ENCODE measurements at places on chromosomes 5 and 9. TPM values are rescaled to one million over a fixed set of nuclear protein-coding genes. Genes with fewer than 3 reads are reported as not detected.

Gene C9orf153
- 0.33 TPM for total RNA-seq

Gene DND1
- 0.67 TPM for total RNA-seq

Gene BRINP1
- 3.3 TPM for total RNA-seq

Gene AMBP
- not detected for total RNA-seq

Gene RBM22
- total RNA-seq = 34.7 TPM

Gene SLC34A3
- not detected for total RNA-seq

Gene IL13
- not detected for total RNA-seq

Gene MLANA
- not detected for total RNA-seq

Gene ACTBL2
- 0.16 TPM for total RNA-seq

Gene OSMR
- total RNA-seq = 97.7 TPM

Gene IFNB1
- not detected for total RNA-seq

Gene SLC35A4
- total RNA-seq = 24.0 TPM

Gene GMCL2
- total RNA-seq = not detected

Gene PCDHGA9
- 3.2 TPM for total RNA-seq

Gene HTR1A
- total RNA-seq = not detected

Gene PFN3
- total RNA-seq = not detected

Gene TSSK1B
- 1.4 TPM for total RNA-seq

Gene KIF4B
- total RNA-seq = not detected

Gene CAMK2A
- 0.33 TPM for total RNA-seq

Gene HTR4
- total RNA-seq = not detected

Gene ETF1
- 202 TPM for total RNA-seq

Gene KIF24
- 1.3 TPM for total RNA-seq

Gene CCDC187
- 0.05 TPM for total RNA-seq

Gene IL5
- total RNA-seq = not detected

Gene EPB41L4B
- total RNA-seq = 3.5 TPM

Gene ADRB2
- total RNA-seq = 14.8 TPM

Gene DMRT3
- total RNA-seq = not detected

Gene IL3
- not detected for total RNA-seq

Gene MARVELD2
- total RNA-seq = 52.0 TPM

Gene SOX30
- total RNA-seq = not detected

Gene ZNF618
- 18.0 TPM for total RNA-seq

Gene PCDHB13
- 0.64 TPM for total RNA-seq

Gene PCDHGB3
- 0.72 TPM for total RNA-seq

Gene RNF183
- not detected for total RNA-seq

Gene GABRA6
- not detected for total RNA-seq

Gene IFNA2
- not detected for total RNA-seq

Gene CNOT6
- total RNA-seq = 21.0 TPM

Gene CENPK
- total RNA-seq = 4.8 TPM

Gene SDHA
- total RNA-seq = 178 TPM

Gene SIGMAR1
- 114 TPM for total RNA-seq

Gene PCDHGA10
- 7.8 TPM for total RNA-seq

Gene PCDHA13
- total RNA-seq = 1.2 TPM

Gene TRIM36
- total RNA-seq = 6.1 TPM

Gene SLC31A1
- total RNA-seq = 63.7 TPM

Data from mammary epithelial cell (primary cell).